ENCODE measurements at places on chromosomes 3 and 15.

DNA sequence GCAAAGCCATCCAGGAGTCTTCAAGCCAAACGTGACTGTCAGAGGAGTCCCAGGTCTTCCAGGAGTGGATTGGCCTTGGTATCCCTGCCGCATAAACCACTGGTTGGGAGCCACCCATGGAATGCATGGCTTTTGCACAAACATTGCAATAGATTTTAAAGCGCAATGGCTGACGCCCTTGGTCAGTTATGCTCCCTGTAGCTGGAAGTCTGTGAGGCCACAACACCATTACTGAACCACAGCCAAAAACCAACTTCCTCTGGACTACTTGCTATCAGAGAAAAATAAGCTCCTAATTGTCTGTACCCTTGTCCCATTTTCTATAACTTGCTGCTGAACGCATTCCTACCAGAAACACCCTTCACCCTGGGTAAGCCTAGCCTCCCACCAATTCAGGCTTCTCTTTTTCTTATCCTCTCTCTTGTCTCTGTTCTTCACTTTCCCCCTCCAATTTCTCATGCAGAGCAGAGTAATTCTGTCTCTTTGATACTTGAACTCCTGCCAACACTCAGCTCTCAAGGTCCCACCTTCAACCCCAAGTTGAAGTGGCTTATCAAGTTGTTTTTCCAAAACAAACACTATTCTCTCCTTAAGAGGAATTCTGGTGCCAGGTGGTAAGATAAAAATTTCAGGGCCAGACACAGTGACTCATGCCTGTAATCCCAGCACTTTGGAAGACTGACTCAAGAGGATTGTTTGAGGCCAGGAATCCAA, 176.4 kb upstream of the UBE2E1 start:
- DNase-seq: no peak

- DNase-seq: no peak
These were observed 41.2 kb downstream of the HERC1 start for GRCh38 chr15:63792584-63792983.

DNA sequence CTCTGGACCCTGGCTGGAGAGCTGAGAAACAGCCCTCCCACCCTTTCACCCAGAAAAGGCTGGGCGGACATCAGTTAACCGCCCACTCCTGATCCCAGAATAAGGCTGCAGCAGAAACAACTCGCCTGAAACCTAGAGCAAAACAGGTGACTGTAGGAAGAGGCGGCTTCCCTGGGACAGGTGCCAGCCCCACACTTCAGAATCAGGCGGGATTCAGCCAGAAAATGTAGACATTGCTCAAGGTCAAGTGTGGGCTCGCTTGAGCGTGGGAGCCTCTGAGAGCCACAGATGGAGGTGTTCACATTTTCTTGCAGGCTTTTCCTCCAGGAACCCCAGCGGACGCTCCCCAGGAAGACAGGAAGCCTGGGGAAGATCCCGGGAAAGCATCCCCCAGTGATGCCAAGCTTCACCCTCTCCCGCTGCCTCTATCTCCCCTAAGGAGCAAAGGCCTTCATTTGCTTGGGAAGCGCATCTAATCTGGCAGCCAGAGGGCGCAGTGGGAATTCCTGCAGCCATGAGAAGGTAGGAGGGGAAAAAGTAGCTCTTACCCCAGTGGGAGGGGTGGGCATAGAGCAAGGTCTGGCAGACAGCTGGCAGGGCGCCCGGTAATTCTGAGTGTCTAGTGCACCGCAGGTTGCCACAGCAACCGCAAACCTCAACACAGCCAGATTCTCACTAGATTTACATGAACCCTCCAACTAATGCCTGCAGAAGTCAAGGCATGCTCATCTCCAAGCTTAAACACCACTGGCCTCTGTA, 77.7 kb downstream of the OCA2 start:
- DNase-seq: no peak

GRCh38 chr3:72548981-72549380, 299.3 kb downstream of the SHQ1 start:
- DNase-seq: no peak

- DNase-seq: no peak
These were observed 91.6 kb downstream of the PPARG start for GRCh38 chr3:12380461-12380860.

GRCh38 chr3:11764931-11765363, 81.7 kb downstream of the TAMM41 start:
- no peak for DNase-seq

DNA sequence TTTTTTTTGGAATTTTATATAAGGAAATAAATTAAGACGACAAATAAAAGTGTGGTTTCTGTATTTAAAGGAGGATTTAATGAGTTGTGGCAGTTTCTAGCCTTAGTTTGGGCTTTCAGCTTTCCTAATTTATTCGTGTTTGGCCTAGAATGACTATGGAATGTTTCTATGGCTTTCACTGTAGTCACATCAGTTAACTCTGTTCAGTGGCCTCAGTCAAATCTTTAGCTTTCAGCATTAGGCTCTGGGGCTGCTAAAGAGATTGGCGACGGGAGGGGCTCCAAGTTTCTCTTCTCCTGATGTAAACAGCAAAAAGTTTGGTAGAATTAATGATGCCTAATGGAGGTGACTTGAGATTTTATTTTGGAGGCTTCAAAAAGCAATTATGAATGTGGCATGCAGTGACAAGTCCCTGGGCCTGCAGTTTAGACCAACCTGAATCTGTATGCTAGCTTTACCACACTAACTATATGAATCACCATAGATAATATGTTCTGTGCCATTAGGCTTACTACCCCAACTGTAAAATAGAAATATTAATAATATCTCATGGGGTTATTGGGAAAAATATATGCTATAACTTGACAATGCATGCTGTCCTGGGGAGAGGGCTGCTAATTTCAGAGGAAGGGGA, 47.1 kb upstream of the ADGRG7 start:
- no peak for DNase-seq

- DNase-seq: no peak
These were observed 61.1 kb downstream of the XXYLT1 start for GRCh38 chr3:195209847-195210265.

- DNase-seq: no peak
These were observed 35.1 kb downstream of the EIF2AK4 start for GRCh38 chr15:39969002-39969394.

DNA sequence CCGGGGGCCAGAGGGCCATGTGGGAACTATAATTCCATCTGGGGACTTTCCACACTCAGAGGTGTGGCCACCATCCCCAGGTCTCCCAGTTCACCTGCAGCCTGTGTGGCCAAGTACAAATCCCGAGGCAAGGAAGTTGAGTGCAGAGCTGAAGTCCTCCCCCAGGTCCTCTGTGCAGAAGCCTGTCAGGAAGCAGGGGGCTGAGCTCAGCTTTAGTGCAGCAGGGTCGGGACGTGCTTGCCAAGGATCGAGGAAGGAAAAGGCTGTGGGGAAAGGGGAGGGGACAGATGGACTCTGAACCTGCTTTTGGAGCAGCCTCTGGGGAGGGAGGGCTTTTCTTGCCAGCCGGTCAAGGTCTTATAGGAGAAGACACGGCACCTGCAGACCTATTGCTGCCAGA, 67.7 kb downstream of the CHRNA7 start:
- DNase-seq: no peak

DNA sequence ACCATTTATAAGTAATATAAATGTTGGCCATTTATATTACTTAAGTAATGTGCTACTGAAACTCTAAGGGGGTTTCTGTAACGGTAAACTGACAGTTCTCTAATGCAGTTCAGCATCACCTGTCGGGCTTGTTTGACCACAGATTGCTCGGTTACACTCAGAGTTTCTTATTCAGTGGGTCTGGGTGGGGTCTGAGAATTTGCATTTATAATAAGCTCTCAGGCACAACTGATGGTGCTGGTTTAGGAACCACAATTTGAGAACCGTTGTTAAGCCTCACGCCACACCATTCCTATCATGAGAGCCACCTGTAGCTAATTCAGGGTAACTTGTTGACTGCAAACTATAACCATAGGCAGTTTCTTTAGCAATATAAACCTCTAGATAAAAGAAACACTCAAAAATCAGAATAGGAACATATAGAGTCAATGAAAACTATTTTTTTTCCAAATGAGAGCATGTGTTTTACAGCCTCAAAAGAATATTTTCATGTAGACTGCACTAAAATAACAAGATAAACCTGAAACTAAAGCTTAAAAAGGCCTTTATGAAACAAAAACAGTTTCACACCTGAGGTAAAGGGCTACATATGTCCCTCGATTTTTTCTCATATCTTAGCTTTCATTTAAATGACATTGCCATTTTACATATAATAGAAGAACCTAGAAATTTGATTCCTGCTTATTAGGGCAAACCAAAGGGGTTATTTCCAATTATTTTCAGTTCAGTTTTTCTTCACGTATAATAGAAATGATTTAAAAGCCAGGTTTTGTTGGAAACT, 604.8 kb downstream of the UNC13C start:
- DNase-seq: no peak

DNA sequence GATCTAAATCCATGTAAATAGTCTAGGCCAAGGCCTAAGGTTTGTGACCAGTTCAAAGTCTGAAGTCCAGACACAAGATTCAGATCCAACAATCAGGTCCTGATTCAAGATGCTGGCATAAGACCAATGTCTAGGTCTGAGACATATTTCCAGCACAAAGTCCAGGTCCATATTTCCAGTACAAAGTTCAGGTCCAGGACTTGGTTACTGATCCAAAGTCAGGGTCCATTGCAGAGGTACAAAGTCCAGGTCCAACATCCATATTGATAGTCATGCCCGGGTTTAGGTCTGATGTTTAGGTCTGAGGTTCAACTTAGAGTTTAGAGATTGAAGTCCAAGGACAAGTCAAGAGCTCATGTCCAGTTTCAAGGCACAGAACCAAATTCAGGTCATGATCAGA, 39.4 kb upstream of the VIPR1 start:
- DNase-seq: no peak
